PC-3 (cell line): ENCODE measurements at places on chromosomes 4 and X.

DNA sequence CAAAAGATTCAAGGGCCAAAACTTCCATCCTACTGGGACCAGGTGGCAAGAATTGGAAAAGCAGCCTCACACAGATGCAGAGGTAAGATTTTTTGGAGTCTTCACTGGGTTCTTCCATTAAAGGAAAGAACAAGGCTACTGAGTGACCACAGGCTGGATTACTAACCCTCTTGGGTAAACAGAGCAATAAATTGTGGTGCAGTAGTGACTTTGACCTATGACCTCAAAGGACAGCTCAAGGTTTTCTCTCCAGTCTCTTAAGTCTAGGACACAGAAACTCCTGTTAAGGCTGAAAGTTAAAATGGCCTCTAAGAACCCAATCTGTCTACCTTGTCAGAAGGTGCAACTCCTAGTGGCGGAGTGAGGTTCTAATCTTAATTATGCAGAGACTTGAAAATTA is 464.9 kb downstream of the SMARCA1 start:
- no peak overlapping the region for H3K4me3 ChIP-seq
- H3K36me3 ChIP-seq = no peaks in the 10 kb centered on the region
- no peak overlapping the region for H3K27ac ChIP-seq
- no peaks in the 10 kb centered on the region for H3K27me3 ChIP-seq
- H3K4me1 ChIP-seq = no peaks in the 10 kb centered on the region
- DNase-seq = no peak

GRCh38 chr4:55241461-55241860 is 104.6 kb upstream of the SRD5A3 start:
- no peaks in the 10 kb centered on the region for H3K27me3 ChIP-seq
- no peaks in the 10 kb centered on the region for H3K36me3 ChIP-seq
- H3K4me1 ChIP-seq = no peaks in the 10 kb centered on the region
- H3K4me3 ChIP-seq = no peak overlapping the region
- DNase-seq = no peak

DNA sequence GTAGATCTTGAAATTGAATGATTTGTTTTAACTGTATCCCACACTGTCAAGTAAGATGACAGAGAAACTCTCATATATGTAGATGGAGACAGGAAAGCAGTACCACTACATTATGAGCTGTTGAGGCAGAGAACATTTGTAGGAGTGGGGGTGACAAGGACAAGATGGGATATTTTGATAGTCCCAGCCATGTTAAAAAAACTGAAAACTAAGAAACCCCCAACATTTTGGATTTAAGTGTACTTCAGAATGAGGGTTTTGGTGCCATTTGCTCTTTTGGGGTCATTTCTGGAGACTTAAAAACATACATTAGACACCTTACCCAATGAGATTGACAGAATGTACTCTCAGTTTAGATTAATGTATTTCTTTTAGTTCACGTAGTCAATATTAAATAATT is 149.9 kb upstream of the SLC4A4 start:
- H3K4me3 ChIP-seq = peak overlapping the region; percentile 76; the same call in 1 of the 2 replicates
- H3K27me3 ChIP-seq = peaks cover 16% of the 10 kb centered on the region
- no peaks in the 10 kb centered on the region for H3K36me3 ChIP-seq
- H3K4me1 ChIP-seq = peaks cover 22% of the 10 kb centered on the region

GRCh38 chr4:169039251-169039954 is 29.3 kb upstream of the CBR4 start:
- DNase-seq = no peak
- no peaks in the 10 kb centered on the region for H3K36me3 ChIP-seq
- H3K4me3 ChIP-seq = no peak overlapping the region
- H3K27ac ChIP-seq = no peak overlapping the region
- peaks cover 23% of the 10 kb centered on the region; the same call in 1 of the 2 replicates for H3K4me1 ChIP-seq

GRCh38 chr4:25310066-25310802 is 2.3 kb upstream of the ZCCHC4 start:
- peaks cover 13% of the 10 kb centered on the region; the same call in 1 of the 2 replicates for H3K4me1 ChIP-seq
- H3K27ac ChIP-seq = no peak overlapping the region
- no peak overlapping the region for H3K4me3 ChIP-seq
- H3K36me3 ChIP-seq = no peaks in the 10 kb centered on the region
- no peak for DNase-seq
- no peaks in the 10 kb centered on the region for H3K27me3 ChIP-seq

- no peaks in the 10 kb centered on the region for H3K27me3 ChIP-seq
- H3K4me3 ChIP-seq = no peak overlapping the region
- no peaks in the 10 kb centered on the region for H3K4me1 ChIP-seq
- no peaks in the 10 kb centered on the region for H3K36me3 ChIP-seq
These were observed 38.1 kb upstream of the GK2 start for GRCh38 chr4:79446145-79446544.

DNA sequence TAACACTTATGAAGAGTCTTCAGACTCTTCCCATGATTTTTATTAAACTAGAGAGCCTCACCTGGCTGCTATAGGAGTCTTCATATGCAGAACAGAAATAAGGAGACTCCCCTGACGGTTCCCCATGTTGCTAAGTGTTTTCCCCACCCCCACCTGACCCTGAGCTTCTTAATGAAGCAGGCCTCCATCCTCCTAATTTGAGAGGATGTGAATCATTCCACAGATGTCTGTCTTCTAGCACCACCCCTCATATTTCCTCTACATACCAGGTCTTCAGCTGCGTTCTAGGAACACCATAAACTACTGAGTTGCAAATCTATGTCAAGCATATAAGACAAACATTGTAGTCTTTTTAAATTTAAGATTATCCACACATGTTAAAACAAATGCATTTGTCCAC is 36.9 kb downstream of the RP2 start:
- no peak overlapping the region for H3K4me3 ChIP-seq
- H3K4me1 ChIP-seq = peaks cover 5% of the 10 kb centered on the region
- no peak overlapping the region for H3K27ac ChIP-seq
- H3K36me3 ChIP-seq = no peaks in the 10 kb centered on the region

DNA sequence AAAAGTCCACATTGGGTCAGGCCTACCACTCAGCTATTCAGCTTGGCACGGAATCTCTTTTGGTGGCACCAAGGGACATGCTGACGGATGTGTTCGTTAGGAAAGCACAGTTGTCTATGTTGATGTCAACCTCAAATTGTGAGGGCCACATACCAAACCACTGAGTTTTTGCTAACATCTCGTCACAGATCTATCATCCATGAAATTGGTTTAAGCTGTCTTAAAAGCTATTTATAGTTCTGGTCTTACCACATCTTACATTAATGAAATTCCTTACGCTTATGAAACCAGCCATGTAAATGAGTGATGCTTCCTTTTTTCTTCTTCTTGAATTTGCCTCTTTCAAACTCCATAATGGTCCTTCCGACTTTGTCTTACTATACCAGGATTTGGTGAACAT is 101.5 kb downstream of the MGST2 start:
- no peaks in the 10 kb centered on the region; the same call in 1 of the 2 replicates for H3K4me1 ChIP-seq
- H3K27me3 ChIP-seq = no peaks in the 10 kb centered on the region
- no peak for DNase-seq

DNA sequence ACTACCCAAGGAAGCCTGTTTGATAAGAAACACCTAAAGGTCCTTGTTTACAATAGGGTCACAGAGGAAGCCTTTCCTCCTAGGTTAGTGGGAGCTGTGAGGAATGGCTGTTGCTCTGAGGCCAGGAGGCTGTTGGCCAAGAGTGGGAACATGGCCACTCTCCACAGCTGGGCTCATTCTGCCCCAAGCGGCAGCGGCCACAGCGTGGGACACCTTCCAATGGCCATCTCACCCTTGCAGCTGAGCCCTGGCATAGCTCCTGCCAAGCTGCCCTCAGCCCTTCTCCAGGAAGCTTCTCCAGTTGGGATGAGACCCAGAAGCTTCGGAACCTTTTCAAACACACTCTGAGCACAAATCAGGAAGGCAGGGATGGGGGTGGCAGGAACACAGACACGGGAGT is 111.8 kb upstream of the MAP3K15 start:
- H3K27ac ChIP-seq = peak overlapping the region; percentile 83
- H3K36me3 ChIP-seq = no peaks in the 10 kb centered on the region
- no peaks in the 10 kb centered on the region for H3K27me3 ChIP-seq
- DNase-seq = no peak
- H3K4me1 ChIP-seq = peaks cover 48% of the 10 kb centered on the region

DNA sequence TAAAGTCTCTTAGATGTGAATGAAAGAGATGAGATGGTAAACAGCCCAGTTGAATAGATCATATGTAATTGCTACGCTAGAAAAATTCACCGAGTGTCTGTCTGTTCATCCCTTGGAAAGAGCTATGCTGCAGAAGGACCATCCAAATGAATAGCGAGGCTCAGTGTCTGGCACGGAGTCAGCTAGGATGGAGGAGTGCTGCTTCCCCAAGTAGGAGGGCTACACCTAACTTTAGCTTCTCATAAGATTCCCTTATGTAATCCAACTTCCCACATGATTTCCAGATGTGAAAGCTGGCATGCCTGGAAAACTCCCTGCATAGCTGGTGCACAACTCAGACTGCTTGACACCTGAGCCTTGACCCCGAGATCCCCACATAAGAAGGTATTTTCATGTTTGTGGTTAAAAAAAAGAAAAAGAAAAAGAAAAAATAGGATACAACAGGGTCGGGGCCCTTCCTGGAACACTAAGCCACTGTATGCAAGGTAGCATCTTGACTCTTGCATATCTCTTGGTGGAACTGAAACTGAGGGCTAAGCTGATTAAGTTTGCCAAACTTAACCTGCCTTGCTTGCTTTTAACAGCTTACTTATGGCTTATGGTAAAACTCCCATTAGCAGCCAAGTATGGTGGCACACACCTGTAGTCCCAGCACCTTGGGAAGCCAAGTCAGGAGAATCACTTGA is 82.3 kb downstream of the FREM3 start:
- peaks cover 14% of the 10 kb centered on the region for H3K4me1 ChIP-seq
- H3K27me3 ChIP-seq = peaks cover 43% of the 10 kb centered on the region
- no peak overlapping the region for H3K27ac ChIP-seq

DNA sequence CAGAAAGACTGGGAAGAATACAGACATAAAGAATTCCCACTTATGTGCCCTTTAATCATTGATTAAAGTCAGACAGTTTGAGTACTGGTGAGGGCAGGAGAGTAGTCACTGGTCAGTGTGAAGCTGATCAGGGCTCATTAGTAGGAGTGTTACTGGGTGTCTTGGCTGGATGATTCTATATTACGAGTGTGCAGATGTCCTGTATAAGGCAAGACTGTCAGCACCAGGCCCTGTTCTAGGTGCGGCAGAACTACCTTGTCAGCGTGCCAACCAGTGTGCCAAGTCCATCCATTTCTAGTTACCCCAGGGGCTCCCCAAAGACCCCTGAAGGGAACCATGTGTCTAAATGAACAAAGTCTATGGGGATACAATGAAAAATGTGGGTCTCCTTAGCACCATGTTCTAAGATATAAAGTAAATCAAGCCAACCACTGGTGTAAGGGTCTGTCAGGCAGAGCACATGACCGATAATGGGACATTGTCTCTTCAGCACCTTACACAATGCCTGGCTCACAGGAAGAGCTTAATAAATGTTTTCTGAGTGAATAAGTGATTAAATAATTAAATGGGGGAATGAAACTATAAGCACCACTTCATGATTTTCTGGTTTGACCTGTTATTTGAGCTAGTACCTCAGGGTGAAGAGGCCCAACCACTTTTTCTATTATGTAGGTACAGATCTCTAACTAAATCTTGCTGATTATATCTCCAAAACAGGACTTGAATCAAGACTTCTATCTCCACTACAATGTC is 205.0 kb downstream of the CAMK2D start:
- H3K4me1 ChIP-seq = peaks cover 19% of the 10 kb centered on the region
- H3K27ac ChIP-seq = 0 out of 2 replicates have a peak overlapping the region, but pooled peaks have one; percentile 16
- peak; percentile 58 for DNase-seq
- H3K36me3 ChIP-seq = no peaks in the 10 kb centered on the region
- H3K27me3 ChIP-seq = no peaks in the 10 kb centered on the region

- H3K4me3 ChIP-seq = no peak overlapping the region
- H3K27ac ChIP-seq = no peak overlapping the region
- no peak for DNase-seq
- no peaks in the 10 kb centered on the region for H3K36me3 ChIP-seq
- no peaks in the 10 kb centered on the region for H3K27me3 ChIP-seq
These were observed 217.8 kb downstream of the MID1IP1 start for GRCh38 chrX:39019056-39019455.

- H3K4me3 ChIP-seq = no peak overlapping the region
- no peaks in the 10 kb centered on the region for H3K27me3 ChIP-seq
These were observed 20.8 kb downstream of the USO1 start for GRCh38 chr4:75745161-75745560.

DNA sequence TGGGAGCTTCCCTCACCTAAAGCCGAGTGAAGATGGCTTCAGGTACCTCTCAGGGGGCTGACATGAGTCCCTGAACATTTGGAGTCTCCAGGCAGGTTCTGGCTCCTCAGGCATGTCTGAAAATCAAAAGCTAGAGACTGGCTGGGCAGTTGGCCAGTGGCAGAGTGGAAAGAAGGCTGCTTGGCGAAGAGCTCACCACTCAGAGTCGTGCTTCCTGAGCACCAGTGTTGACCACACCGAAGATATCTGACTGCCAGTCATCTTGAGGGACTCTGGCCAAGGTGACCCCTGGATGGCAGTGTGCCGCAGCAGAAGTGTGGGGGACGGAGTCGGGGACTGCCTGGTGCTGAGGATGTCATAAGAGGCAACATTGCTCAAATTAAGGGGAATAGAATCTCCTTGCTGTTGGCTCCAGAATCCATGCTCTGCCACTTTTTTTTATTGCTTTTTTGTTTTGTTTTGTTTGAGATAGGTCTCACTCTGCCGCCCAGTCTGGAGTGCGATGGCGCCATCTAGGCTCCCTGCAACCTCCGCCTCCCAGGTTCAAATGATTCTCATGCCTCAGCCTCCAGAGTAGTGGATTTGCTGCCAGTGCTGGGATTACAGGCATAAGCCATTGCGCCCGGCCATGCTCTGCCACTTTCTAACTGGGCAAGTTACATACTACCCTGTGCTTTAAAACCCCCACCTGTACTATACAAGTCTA is 172.5 kb upstream of the GATB start:
- no peak overlapping the region for H3K27ac ChIP-seq
- DNase-seq = no peak
- H3K4me3 ChIP-seq = no peak overlapping the region
- H3K27me3 ChIP-seq = no peaks in the 10 kb centered on the region

GRCh38 chr4:25970691-25971432 is 56.8 kb downstream of the SMIM20 start:
- H3K4me3 ChIP-seq = no peak overlapping the region
- H3K36me3 ChIP-seq = no peaks in the 10 kb centered on the region
- peak; percentile 46 for DNase-seq
- peaks cover 6% of the 10 kb centered on the region; the same call in 1 of the 2 replicates for H3K4me1 ChIP-seq
- H3K27ac ChIP-seq = no peak overlapping the region
- no peaks in the 10 kb centered on the region for H3K27me3 ChIP-seq

DNA sequence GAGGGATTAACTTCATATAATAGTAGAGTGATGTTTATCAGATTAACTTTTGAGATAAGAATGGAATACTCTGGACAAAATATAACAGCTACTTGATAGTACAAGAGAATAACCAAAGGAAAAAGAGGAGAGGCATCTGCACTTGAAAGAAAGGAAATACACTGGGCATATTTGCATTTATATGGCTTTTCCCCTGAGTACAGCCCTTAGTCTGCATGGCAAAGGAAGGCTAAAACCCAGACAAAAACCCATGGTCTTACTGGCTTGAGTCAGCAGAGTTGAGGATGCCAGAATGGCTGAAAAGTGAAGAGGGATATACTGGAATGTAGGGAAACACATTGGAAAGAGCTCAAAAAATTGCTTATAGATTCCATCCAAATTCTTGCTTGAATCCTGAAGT is 101.6 kb downstream of the COL4A5 start:
- peaks cover 11% of the 10 kb centered on the region; the same call in 1 of the 2 replicates for H3K4me1 ChIP-seq
- no peak overlapping the region for H3K27ac ChIP-seq
- H3K36me3 ChIP-seq = no peaks in the 10 kb centered on the region
- no peak for DNase-seq
- H3K27me3 ChIP-seq = no peaks in the 10 kb centered on the region
- H3K4me3 ChIP-seq = no peak overlapping the region
